ENCODE measurements at places on chromosomes 6 and 20. TPM values are rescaled to one million over a fixed set of nuclear protein-coding genes. Genes with fewer than 3 reads are reported as not detected.

TNXB gene
- 1.7 TPM for total RNA-seq

RHAG gene
- total RNA-seq: not detected

THBD gene
- total RNA-seq: 20.7 TPM

CNR1 gene
- total RNA-seq: not detected

CDH4 gene
- 11.9 TPM for total RNA-seq

FGD2 gene
- not detected for total RNA-seq

PLN gene
- not detected for total RNA-seq

COL21A1 gene
- total RNA-seq: 0.29 TPM

LSM2 gene
- total RNA-seq: 74.3 TPM

HLA-DOB gene
- total RNA-seq: 1.2 TPM

GMPR gene
- total RNA-seq: 28.8 TPM

VWA7 gene
- 0.58 TPM for total RNA-seq

EYA4 gene
- 0.12 TPM for total RNA-seq

SLC17A9 gene
- total RNA-seq: 22.9 TPM

EPB41L2 gene
- 91.5 TPM for total RNA-seq

SPATA25 gene
- 0.29 TPM for total RNA-seq

IL17F gene
- total RNA-seq: not detected

SERINC3 gene
- total RNA-seq: 79.2 TPM

FAM162B gene
- 1.5 TPM for total RNA-seq

SRMS gene
- total RNA-seq: not detected

RAMACL gene
- 1.6 TPM for total RNA-seq

GPLD1 gene
- not detected for total RNA-seq

OLIG3 gene
- total RNA-seq: not detected

MPC1 gene
- total RNA-seq: 28.1 TPM

KIAA1755 gene
- total RNA-seq: 6.0 TPM

MYCT1 gene
- 156 TPM for total RNA-seq

ESR1 gene
- total RNA-seq: not detected

EYS gene
- not detected for total RNA-seq

TOX2 gene
- 28.4 TPM for total RNA-seq

GGTLC1 gene
- total RNA-seq: not detected

BPIFB1 gene
- not detected for total RNA-seq

KIF25 gene
- total RNA-seq: not detected

SSTR4 gene
- total RNA-seq: not detected

PROKR2 gene
- not detected for total RNA-seq

KCNQ5 gene
- total RNA-seq: 1.6 TPM

Data from glomerular endothelial cell (primary cell).